Esophagus squamous epithelium (tissue), 5 donors: ENCODE measurements at places on chromosomes 1 and 21.

DNA sequence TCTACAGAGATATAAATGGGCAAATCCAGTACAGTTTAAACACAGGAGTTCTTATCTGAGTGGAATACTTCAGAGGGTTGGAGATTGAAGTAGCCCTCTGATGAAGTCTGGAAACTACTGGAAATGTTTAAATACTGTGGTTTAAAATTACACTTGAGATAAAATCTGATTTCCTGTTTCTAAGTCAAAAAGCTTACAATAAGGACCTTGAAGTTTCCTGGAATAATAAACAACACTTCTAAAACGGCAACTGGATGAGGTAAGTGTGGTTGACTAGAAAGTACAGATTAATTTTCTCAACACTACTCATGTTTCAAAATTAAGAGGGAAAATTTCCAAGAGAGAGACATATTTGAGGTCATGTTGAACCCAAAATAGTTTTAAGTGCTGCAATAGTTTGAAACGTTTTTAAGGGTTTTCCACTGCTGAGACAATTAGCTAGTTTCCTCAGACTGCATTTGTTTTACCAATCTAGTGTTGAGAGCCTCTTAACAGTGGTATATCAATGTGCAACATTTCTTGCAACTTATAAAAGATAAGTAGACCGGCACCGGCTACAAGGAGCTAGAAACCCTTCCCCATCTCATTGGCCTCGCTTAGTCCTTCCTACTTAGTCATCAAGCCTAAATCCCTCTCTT is 27.4 kb downstream of the KCNA3 start:
- DNase-seq: no peak

- no peak for DNase-seq
Observed at GRCh38 chr1:231983588-231984193, 357.1 kb downstream of the DISC1 start.

DNA sequence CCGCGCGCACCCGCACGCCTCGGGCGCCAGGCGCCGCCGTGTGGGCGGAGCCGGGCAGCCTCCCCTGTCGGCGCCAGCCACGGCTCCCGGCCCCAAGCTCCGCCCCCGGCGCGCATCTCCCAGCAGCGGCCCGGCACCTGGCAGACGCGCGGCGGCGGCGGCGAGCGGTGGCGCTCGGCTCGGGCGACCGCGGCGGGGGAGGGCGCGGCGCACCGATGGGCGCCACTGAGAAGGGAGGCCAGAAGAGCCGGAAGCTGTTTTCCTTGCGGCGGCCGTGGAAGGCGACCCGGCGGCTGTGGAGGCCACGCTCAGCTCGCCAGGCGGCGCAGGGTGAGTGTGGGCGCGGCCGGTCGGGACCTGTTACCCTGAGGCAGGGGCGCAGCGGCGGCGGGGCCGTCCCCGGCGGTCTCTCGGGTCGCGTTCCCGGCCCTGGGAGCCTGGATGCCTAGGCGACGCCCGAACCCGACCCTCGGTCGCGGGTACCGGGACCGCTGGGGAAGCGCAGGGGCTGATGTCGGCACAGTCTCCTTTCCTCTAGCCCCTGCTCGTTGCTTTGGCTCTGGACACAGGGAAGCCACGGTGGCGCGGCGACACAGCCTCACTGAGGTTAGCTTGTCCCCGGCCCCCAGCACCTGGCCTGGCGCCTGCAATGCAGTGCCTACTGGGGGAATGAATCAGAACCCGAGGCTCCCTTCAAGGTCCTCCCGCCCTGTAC is 54.9 kb upstream of the DNAJC6 start:
- DNase-seq: no peak

- DNase-seq: peak; percentile 58
Observed at GRCh38 chr1:167936930-167937708, at the start of gene MPC2. Gene MPC2, minus strand, starts transcription at chr1:167937072. Its CDS starts 1,231 bp downstream, at chr1:167935841.

DNA sequence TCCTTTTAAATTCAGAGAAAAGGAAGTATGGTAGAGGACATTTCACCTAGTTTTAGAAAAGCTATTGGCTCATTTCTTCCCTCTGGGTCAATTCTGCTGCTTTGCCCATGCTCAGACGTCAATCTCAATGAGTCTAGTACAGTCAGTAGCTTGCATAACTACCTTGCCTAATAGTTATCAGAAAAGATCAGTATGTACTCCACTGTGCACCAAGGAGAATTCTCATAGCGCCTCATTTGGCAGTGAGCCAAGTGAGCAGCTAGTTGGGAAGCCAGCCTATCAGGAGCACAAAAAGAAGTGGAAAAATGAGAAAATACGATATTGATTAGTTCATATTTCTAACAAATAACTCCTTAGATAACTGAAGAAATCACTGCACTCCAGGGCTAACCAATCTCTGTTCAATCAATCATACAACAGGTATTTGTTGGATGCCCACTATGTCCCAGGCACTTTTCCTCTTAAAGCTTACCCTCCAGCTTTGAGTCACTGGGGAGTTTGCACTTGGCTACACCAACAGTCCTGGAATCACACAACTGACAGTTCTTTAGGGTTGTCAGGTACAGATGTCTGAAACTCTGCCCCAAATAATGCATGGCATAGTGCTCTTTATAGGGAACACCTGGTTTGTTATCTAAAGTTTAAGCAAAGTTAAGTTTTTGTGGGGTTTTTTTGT is 50.2 kb downstream of the PRDX6 start:
- no peak for DNase-seq

GRCh38 chr1:19311503-19311930 is 427 bp downstream of the AKR7A2 start:
- DNase-seq: no peak

DNA sequence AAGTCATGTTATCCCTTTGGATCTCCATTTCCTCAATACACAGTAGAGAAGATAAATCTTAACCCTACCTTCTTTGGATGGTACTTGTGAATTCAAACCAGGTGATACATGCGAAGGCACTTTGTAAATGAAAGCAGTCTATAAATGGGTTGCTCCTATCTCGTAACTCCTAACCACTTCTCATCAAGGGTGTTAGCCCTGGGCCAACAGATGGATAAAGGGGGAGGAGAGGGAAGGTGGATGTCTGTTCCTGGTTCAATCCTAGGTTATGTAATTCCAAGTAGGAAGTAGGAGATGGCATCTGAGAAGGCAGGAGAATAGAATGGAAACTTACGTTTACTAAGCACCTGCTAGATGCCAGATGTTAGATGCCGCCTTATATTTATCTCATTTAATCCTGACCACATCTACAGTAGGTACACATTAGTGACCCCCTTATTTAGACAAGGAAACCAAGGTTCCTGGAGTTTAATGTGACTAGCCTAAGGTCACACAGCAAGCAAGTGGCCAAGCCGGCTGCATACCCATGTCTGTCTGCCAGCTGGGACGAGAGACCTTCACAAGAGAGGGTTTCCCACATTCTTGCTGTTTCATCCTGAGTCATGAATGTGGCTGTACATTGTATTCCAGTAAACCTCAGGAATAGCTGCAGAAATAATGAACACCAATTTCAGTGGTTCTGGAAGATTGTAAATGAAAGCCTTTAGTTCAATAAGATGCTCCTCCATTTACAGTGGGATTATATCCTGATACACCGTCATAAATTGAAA is 47.7 kb downstream of the ELAVL4 start:
- no peak for DNase-seq

DNA sequence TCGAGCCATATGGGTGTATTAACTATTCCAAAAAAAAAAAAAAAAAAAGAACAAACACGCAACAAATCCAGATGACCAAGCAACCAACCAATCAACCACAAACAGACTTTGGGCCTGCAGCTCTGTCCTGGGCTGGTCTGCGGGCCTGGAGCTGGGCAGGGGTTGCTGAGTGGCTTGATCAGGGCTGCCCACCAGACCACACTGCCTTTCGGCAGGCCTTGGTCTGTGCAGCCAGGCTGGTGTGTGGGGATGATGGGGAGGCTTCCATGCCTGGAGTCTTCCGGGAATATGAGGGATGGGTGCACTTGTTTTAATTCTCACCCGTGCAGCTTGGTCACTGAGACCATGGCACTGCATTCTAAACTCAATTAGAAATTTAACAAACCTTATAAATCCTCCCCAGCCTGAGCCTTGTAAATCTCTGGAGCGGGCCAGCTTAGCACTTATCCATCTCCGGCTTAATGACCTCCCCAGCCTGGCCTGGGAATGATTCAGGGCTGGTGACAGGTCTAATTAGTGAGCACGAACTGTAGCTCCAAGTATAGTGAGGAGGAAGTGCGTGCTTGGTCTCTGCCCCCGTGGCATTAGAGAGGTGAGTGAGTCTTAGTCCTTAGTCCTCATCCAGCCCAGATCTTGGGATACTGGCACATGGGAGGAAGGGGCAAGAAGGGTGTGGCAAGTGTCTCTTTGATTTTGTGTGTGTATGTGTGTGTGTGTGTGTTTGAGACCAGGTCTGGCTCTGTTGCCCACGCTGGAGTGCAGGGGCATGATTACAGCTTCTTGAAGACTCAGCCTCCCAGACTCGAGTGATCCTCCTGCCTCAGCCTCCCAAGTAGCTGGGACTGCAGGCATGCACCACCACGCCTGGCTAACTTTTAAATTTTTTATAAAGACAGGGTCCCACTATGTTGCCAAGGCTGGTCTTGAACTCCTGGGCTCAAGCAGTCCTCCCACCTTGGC is 74.6 kb upstream of the CSF3R start:
- no peak for DNase-seq
